ENCODE measurements at places on chromosomes 5 and 9.
A peak's percentile ranks its signal among the peaks of the same experiment; 100 is the strongest.

GRCh38 chr5:77328930-77329647, 118.6 kb downstream of the PDE8B start:
- no peak for DNase-seq

- no peak for DNase-seq
Measured at GRCh38 chr9:16328349-16328748, 542.1 kb downstream of the BNC2 start.

GRCh38 chr5:116944183-116944582, 369.6 kb upstream of the SEMA6A start:
- DNase-seq: peak; percentile 36

DNA sequence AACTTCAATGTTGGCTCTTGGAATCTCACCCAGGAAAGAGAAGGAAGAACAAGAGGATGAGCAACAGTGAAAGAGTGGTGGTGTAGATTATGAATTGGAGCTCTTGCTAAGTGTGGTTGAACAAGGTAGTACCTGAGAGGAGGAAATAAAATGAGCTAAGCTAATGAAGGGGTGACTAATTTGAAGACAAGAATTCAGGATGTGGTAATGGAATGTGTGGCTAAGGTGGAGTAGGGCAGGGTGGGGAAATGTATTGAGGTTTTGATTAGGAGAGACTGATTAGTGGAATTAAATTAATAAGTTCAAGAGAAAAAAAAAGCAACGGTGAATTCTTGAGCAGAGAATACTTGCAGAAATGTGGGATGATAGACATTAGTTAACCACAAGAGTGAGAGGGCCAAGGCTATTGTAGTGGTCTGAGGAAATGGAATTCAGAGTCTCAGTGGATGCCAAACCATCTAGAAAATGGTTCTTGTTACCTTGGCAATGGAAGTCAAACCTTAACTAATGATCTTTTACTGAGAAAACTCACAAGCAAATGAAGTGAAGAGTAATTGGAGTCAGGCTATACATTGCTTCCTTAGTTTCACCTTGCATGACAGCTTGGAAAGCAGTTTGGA, 648.3 kb upstream of the ZNF608 start:
- DNase-seq: no peak

- no peak for DNase-seq
Measured at GRCh38 chr5:53777864-53778618, 217.6 kb downstream of the NDUFS4 start.

DNA sequence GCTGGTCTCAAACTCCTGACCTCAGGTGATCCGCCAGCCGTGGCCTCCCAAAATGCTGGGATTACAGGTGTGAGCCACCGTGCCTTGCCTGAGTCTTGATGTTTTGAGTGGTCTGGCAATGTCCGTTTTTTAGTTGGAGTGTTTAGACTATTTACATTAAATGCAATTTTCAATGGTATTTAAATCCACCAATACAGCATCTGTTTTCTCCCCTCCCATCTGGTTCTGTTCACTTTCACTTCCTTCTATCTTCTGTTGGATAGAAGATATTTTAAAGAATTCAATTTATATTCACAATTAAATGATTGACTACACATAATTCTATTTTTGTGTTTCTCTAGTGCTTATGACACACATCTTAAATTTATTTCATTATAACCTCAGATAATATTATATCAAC, 26.0 kb upstream of the PCAT7 start:
- no peak for DNase-seq

DNA sequence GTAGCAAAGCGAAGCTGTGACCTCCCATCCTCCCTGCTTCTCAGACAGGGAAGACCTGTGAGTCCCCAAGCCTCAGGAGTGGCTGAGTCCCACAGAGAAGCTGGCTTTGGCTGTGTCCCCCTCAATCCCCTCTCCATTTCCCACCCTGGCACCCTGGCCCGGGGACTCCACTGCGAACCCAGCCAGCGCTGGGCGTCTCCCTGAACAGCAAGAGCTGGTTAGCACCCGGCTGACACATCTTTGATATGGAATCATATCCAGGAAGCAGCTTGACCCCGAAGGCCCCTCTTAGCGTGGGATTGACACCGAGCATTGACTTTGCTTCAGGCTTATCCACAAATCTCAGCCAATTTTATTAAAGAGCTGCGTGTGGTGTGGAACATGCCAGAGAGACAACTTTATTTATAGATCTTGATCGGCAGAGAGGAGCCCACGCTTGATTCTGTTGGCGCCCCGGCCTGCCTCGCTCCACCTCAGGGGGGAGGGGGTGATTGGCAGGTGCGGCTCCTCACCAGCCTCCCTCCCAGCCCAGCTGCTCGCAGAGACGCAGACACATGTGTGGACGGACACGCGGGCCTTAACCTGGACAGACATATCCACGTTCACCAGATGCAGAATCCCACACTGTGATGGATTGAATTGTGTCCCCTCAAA, 120.7 kb upstream of the MVB12B start:
- DNase-seq: no peak

DNA sequence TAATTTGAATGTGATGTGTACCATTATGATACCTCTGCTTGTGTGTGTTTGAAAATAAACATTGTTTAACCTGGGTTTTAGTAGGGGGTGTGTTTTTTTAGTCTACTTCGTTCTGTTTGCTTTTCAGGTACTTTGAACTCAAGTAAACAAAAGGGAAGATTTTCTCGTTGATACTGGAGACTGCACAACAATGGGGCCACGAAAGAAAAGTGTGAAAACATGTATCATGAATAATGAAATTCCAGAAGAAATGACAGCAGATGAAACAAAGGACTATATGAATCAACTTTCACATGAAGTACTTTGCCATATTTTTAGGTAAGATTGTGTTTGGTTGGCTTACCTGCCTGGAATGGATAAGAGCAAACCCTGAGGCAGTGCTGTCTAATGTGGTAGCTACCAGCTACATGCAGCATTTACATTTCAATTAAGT, 10.8 kb downstream of the FBXO38 start:
- DNase-seq: no peak

- DNase-seq: no peak
Measured at GRCh38 chr9:137085920-137086530, 760 bp upstream of the MAN1B1 start.
